ENCODE measurements at places on chromosomes 3 and 15.

DNA sequence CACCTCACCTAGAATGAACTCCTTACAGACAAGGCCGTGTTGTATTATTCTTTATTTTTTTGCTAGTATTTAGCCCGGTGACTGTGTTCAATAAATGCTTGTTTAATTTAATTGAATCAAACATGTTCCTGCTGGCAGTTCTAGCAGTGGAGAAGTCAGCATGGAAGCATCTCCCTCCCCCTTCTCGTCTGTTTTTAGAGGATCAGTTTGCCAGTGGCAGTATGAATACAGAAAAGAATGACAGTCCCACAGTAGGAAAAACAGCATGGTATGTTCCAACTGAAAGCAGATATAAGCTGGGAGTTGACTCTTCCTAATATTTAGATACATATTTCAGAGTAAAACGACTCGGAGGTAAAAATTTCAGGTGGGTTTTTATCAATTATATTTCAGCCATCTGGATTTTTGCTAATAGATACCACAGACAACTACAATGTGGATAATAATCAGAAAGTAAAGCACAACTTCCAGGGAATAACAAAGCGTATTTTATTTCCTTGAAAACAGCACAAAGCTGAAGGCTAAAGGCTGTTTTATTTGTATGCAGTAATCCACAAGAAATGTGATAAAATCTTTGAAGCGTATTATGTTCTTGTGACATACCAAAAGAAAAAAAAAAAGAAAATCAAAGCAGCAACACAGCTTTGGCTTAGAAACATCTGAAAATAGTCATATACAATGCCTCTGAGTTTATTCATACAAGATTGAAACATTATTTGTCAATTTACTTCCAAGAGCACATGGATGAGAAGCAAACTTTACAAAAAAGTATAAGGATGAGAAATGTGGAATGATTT, 244.5 kb upstream of the KCNMB2 start:
- DNase-seq = no peak

DNA sequence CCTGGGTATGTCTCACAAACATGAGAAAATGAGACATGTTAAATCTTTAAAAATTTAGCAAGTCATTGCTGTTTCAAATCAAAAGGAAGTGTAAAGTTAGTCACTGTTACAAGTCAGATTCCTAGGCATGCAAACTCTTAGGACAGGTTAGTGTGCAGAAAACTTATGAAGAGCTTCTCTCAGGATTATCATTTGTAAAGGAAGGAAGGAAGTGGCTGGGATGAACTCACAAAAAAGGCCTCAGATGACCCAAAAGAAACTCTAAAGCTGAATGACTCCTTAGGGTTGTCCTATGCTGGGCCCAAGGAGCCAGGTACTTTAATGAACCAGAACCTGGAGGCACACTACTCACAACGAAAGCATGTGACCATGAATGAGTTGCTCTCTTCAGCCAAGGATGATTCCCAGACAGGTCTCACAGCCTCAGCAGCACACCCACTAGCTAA, 25.0 kb downstream of the MSL2 start:
- DNase-seq = no peak

GRCh38 chr3:10665592-10665991, 150.4 kb upstream of the SLC6A11 start:
- no peak for DNase-seq

DNA sequence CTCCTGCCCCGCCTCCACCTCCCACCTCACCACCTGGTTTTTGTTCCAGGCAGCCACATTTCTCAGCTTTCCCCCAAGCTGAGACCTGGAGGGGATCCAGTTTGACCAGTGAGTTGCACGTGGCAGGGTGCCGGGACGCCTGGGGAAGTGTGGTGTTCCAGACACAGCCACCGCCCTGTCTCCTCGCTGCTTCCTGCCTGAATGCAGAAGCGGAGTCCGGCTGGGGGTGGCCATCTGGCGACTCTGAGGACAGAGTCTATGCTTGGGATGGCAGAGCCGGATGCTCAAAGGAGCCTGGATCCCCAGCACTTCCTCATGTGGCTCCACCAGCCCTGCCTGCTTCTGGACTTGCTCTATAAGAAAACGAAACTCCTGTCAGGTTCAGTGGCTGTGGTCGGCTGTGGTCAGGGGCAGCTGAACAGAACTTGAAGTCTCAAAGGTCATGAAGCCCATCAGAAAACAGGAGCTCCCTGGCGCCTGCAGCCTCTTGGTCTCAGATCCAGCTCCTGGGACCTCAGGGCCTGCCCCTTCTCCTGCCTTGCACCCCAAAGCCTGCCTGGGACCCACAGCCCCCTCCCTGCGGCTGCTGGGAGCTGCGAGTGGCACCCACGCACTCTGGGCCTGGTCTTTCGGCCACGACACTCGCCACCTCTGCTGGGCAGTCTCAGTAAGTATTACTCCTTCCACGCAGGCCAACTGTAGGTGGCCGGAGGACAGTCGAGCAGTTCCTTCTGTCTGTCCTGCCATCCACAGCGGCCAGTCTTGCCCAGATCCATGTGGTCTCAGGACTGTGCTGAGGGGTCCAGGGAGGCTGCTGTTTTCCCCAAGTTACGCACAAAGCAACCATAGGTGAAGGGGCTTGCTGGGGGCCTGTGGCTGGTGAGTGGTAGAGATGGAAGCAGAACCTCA, 112.8 kb upstream of the MEF2A start:
- peak; percentile 67 for DNase-seq

- no peak for DNase-seq
Observed at GRCh38 chr3:70808881-70809280, 496.4 kb upstream of the MDFIC2 start.

DNA sequence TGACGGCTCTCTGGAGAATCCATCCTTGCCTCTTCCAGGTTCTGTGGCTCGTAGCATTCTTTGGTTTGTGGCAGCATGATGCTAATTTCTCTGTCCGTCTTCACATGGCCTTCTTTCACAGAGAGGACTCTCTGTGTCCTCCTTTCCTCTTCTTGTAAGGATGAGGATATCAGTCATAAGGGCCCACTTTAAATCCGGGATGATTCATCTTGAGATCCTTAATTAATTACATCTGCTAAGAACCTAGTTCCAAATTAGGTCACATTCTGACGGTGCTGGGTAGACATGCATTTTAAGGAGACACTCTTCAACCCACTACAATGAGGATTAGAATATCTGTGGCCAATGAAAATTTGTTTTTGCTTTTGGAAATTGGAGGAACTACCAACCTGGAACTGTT, 15.7 kb upstream of the GXYLT2 start:
- DNase-seq = no peak

- no peak for DNase-seq
Observed at GRCh38 chr15:24857763-24858162, 97.0 kb upstream of the SNRPN start.

DNA sequence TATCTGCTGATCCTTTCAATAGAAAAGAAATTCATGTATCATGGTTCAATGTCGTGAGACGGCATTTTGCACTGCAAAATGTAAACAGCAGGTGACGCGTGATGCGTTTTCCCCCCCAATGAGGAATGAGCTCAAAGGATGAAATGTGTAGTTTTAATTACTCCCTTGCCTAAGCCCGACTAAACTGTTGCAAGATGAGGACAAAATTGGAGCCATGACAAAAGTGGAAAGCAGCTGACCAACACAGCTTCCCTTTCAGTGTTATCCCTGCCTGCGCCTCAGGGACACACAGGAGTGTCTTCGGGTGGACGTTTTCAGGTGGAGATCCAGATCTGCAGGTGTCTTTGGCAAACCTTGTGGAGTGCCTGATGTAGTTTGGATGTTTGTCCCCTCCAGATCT, 92.0 kb downstream of the GABRG3 start:
- DNase-seq = no peak

DNA sequence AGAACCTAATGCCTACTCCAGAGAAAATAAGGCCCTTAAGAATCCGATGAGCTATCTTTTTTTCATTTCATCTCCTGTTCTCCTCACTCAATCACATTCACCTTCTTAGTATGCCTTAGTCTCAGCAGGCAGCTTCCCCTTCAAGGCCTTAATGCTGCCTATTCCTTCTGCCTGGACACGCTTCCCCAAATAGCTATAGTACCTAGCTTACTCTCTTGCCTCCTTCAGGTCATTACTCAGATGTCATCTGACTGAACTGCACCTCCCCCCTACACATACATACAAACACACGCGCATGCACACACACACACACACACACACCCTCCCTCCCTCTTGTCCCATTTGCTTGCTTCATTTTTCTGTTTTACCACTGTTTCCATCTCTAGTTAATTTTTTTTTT, 191.5 kb upstream of the MLF1 start:
- no peak for DNase-seq

- DNase-seq = no peak
Observed at GRCh38 chr15:89293012-89293411, 41.6 kb downstream of the POLG start.

DNA sequence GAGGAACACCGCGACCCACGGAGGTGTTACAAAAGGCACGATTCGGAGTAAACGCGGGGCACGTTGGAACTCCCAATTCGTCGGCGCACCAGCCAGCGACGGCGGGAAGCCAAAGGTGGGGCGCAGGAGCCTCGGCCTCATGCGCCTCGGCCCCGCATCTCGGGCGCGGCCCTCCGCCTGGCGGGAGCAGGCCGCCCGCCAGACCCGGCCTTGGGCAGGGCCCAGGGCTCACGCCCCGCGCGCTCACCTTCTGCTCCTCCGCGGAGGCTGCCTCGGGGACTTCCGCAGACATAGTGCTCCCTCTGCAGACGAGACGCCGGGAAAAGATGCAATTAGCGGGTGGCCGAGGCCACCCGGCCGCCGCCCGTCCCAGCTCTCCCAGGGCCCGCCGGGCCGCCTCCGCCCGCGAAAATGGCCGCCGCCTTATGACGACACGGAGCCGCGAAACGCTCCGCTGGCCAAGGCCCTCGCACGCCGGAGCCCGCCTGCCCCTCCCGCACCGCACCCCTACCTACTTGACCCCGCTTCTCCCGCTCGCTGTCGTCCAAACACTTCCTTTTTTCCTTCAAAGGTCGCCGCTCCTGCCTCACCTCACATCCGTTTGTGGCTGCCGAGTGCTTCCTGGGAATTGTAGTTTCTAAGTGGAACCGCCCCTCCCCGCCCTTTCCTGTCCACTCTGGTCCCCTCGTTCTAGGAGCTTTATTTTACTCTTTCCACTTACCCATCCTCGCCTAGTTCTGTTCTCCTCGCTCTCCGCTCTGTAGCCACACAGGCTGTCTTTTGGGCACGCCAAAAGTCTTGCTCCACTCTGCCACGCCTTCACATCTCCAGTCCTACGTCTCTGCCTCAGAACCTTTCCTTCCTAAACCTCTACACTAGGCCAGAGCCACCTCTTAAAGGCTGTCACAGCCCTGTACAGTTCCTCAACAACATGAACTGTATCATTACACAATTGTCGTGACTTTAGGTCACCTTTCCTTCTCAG, at the start of gene ARPP19:
ARPP19 (minus strand) TSS at position 430 of the 985 bp plus-strand sequence; CDS start at position 292, 138 bp downstream.
- DNase-seq = peak; percentile 89

- peak; percentile 46 for DNase-seq
Observed at GRCh38 chr15:38528294-38528693, 36.3 kb downstream of the RASGRP1 start.

- no peak for DNase-seq
Observed at GRCh38 chr3:143668385-143668784, 179.9 kb downstream of the SLC9A9 start.

Measured in choroid plexus epithelial cell (primary cell).